ENCODE measurements at places on chromosomes 4 and X. TPM values are rescaled to one million over a fixed set of nuclear protein-coding genes. Genes with fewer than 3 reads are reported as not detected.

The WDFY3 gene
- not detected for polyA plus RNA-seq

The SAGE1 gene
- not detected for polyA plus RNA-seq

The GUCY1A1 gene
- 0.76 TPM for polyA plus RNA-seq

The OTUD4 gene
- 16.8 TPM for polyA plus RNA-seq

The MAGEH1 gene
- polyA plus RNA-seq, result 28.9 TPM

- DNase-seq, result no peak
Measured at GRCh38 chr4:577499-578450, 1.7 kb upstream of the TMEM271 start.

DNA sequence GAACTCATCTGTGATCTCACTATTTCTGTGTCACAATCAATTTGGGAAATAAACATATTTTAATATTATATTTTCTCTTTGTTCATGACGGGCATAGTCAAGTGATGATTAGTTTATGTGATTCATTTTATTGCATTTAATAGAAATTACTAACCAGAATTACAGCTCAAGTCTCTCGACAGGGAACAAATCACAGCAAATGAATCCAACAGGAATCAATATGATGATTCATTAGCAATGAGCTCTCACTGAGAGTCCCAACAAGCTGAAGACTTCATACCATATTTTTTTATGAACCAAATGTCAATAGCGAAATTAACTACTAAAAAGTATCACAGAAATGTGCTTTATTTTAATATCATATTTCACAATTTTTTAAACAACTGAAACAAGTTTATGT, 649.7 kb downstream of the GRID2 start:
- DNase-seq, result no peak

GRCh38 chr4:176273736-176274135, 4.7 kb upstream of the ASB5 start:
- no peak for DNase-seq

DNA sequence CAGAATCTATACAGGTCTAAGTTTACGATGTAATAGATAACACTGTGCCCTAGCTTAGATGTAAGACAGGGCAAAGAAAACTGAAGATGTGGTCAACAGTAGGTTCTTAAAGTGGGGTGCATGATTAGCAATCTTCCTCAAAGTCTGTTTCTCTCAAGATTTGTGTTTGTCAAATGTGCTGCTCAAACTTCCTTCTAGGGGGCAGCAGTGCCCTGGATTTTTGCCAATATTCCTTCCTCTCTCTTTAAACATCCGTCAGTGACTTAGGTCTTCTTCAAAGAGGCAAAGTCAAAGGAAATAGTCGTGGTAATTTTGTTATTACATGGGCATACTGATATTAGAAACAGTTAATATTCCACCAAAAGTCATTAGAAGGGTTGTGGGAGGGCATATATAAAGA, 4.2 kb upstream of the PDHA2 start:
- no peak for DNase-seq

DNA sequence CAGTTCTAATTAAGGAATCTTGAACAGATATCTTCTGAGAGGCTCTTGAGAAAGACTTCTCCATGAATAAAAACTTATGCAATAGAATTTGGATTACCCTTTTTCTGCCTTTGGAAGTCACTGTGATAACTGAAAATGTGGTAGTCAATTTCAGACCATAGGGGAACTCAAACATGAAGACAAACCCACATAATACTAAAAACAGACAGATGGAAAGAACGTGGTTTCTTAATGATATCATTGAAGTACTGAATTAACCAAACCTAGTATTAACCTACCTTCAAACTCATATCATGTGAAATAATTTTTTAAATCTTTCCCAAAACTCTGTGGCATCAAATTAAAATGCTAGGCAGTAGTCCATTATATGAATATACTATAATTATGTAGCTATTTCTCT, 153.5 kb downstream of the CAMK2D start:
- DNase-seq, result no peak

GRCh38 chrX:119667111-119667878, 25.7 kb downstream of the SEPTIN6 start:
- DNase-seq, result no peak

- no peak for DNase-seq
Measured at GRCh38 chr4:25450491-25450901, 73.4 kb downstream of the ANAPC4 start.

- no peak for DNase-seq
Measured at GRCh38 chr4:59455751-59456150, 1744.4 kb upstream of the ADGRL3 start.

GRCh38 chr4:174260099-174260498, 23.4 kb downstream of the FBXO8 start:
- no peak for DNase-seq

DNA sequence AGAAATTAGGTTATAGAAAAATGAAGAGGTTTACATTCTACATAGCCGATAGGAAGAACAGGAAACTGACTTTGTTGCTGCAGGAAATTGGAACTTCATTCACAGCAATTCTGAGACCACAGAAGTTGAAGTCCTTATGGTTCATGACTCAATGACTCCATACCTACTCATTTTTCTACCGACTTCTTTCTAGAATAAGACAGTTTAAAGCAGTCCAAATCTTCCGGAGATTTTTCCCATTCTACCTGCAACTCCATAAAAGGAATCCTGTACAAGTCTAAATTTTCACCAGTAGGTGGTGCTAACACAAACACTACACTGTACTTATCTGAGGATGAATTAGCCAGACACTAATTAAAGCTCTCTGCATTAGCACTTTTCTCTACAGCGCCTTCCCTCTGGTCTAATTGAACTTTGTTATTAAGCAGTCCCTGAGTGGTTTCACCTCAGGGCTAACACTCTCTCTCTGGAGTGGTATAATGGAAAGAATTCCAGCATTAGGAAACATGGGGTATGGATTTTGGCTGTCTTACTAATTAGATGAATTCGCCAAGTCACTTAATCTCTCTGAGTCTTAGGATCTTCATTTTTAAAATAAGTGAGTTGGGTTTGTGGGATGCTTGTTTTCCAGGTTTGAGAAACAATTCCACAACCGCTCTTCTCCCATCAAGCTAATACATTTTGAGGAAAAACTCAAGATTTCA, 167.9 kb downstream of the SMIM20 start:
- DNase-seq, result peak; percentile 13

DNA sequence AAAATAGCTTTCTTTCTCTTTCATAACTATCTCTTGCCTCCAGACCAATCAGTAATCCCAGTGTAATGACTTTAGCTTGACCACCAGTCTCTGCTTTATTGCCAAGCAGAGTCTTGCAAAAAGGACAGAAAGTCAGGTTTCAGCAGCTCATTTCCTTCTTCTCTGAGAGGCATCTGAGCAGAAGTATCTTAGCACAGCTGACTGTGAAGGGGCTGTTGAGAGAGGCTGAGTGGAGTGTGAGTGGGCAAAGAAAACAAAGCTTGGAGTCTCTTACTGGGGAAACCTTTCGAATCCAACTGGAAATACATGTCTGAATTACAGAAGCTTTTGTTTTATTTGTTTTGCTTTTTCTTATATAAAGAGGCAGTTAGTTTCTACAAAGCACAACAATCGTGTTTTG, 170.3 kb upstream of the IGFBP7 start:
- DNase-seq, result no peak

Measured in naive B cell (primary cell).